Fibroblast of lung (primary cell): ENCODE measurements at places on chromosomes 2 and 18. TPM values are rescaled to one million over a fixed set of nuclear protein-coding genes. Genes with fewer than 3 reads are reported as not detected.

DNA sequence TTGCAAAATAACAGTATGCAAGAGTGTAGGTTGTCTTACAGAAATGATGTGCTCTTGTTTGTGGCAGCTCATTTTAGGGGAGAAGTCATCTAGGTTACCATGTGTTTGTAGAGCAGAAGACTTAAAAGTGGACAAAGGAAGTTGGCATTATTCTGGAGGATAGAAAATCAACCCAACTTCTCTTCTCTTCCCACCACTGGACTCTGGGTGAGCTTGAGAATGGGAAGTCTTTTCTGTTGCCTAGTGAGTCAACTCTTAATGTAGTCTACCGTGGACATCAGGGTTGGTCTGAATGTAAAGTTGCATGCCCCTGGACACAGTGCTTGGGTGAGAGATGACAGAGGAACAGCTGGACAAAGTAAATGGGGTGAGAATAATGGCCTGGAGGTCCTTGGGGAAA lies 98.3 kb downstream of the FMNL2 start:
- H3K27ac ChIP-seq = no peak overlapping the region
- H3K27me3 ChIP-seq = no peaks in the 10 kb centered on the region

DNA sequence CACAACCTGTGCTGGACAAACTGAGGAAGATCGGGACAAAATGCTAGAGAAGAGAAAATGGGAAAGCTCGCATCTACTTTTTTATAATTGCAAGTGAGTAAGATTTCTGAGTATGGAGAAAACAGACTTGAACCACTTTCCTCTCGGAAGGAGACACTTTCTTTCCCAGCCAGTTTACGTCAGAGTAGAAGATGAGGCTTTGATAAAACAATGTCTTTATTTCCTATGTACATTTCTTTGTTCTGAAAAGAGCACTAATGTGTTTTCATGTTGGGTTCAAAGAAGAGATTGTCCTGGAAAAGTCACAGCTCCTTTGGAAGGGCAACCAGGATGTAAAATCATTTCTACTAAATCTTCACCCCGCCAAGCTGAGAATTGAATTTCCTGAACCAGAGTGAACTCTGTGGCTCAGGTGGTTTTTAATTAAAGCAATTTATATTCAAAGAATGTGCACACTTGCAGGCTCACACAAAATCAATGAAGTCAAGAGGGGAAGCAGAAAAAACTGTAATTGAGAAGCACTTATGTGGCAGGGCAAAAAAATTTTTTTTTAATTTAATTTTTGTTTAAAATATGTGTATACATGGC lies 23.4 kb upstream of the ITGA6 start:
- H3K36me3 ChIP-seq = no peaks in the 10 kb centered on the region
- H3K4me3 ChIP-seq = no peak overlapping the region
- no peak for DNase-seq
- no peak overlapping the region for H3K27ac ChIP-seq

DNA sequence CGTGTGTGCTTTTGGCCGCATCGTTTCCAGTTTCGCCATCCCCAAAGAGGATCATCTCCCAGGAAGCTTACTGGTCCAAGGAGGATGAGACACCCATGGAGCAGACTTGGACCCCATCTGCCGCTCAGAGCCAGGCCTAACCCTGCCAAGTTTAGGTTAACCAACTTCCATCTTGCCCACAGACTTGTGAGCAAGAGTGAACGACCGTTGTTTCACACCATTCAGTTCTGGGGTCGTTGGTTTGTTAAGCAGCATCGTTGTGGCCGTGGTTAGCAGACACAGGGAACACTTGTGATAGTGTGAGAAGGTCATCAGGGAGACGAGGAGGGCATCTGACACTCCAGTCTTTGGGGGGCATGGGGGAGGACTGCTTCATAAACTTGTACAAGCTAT lies 15.1 kb downstream of the IL1R2 start:
- peaks cover 2% of the 10 kb centered on the region for H3K27me3 ChIP-seq
- DNase-seq = no peak
- no peaks in the 10 kb centered on the region for H3K36me3 ChIP-seq
- no peak overlapping the region for H3K27ac ChIP-seq

- H3K27me3 ChIP-seq = no peaks in the 10 kb centered on the region
- H3K36me3 ChIP-seq = no peaks in the 10 kb centered on the region
- H3K4me1 ChIP-seq = no peaks in the 10 kb centered on the region
Observed at GRCh38 chr2:774436-774835, 97.2 kb upstream of the TMEM18 start.

- no peak for DNase-seq
- H3K4me1 ChIP-seq = no peaks in the 10 kb centered on the region
- H3K27ac ChIP-seq = no peak overlapping the region
- H3K36me3 ChIP-seq = no peaks in the 10 kb centered on the region
- H3K4me3 ChIP-seq = no peak overlapping the region
Observed at GRCh38 chr2:10345126-10345525, 42.4 kb downstream of the HPCAL1 start.

GRCh38 chr2:110747522-110748488 lies 15.4 kb downstream of the ACOXL start:
- DNase-seq = no peak
- no peak overlapping the region for H3K4me3 ChIP-seq
- no peak overlapping the region for H3K27ac ChIP-seq
- H3K4me1 ChIP-seq = no peaks in the 10 kb centered on the region
- no peaks in the 10 kb centered on the region for H3K36me3 ChIP-seq

DNA sequence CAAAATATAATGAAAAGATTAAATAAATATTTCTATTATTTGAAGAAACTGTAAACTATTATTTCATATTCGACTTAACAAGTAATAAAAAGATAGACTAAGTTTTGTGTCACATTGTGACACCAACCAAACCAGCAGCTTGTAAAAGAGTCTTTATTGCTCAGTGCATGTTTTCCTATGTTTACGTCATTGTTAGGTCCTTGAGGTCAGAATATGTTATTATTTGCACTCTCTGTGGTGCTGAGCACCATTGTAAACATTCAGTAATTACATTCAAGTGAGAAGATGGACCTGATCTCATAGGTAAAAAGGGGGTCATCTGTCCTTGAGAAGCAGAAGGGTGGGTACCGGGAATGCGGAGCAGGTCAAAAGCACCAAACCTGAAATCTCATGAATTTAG lies 1999.1 kb upstream of the CELF4 start:
- no peaks in the 10 kb centered on the region for H3K27me3 ChIP-seq
- no peaks in the 10 kb centered on the region for H3K4me1 ChIP-seq
- no peaks in the 10 kb centered on the region for H3K36me3 ChIP-seq
- no peak for DNase-seq
- no peak overlapping the region for H3K27ac ChIP-seq

DNA sequence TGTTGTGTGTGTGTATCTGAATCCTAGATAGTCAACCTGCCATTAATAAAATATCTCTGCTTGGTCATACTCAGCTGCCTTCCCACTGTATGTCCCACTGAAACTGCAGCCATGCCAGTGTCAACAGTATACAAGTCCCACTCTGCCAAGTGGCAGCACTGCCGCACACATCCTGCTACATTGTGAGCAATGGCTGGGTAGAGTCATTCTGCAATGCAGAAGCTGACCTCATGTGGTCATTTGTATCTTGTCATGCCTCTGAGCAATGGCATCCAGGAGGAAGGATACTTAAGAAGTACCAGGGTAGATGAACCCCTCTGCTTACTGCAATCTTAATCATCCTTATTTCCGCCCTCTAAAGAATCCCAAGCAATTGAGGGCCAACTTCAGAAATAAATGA lies 302.2 kb upstream of the DDX18 start:
- H3K27ac ChIP-seq = no peak overlapping the region
- DNase-seq = no peak
- H3K4me1 ChIP-seq = no peaks in the 10 kb centered on the region
- H3K27me3 ChIP-seq = no peaks in the 10 kb centered on the region

DNA sequence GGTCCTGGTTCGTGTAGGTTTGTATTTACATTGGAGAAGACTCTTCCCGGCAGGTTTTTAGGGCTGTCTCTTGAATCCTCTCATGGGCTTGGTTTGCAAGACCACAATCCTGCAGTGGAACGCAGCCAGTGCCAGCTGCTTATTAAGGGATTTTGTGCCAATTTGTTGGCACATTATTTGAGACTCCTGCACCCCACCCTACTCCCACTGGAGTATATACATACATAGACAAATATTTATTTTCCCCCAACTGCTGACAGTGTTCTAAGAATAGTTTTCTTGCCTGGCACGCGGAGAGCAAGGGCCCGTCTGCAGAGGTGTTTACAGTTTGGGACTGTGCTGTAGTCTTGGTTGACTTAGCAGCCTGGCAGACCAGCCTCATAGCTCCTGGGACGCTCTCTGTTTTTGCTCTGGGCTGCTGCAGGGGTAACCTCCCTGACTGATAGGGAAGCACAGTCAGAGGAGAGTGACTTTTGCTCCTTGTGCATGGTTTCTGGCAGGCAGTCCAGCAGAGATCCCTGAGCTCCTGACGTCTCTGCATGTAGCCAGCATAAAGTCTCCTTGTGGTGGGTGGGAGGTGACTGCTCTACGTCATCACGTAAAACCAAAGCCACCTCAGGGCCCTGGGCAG lies 1.9 kb downstream of the LDLRAD4 start:
- no peaks in the 10 kb centered on the region for H3K36me3 ChIP-seq
- no peak overlapping the region for H3K4me3 ChIP-seq
- no peaks in the 10 kb centered on the region for H3K4me1 ChIP-seq
- H3K27me3 ChIP-seq = peaks cover 40% of the 10 kb centered on the region
- H3K27ac ChIP-seq = no peak overlapping the region
- DNase-seq = no peak

GRCh38 chr2:131572175-131572574 lies 44.5 kb downstream of the CCDC74A start:
- H3K4me1 ChIP-seq = no peaks in the 10 kb centered on the region
- H3K27ac ChIP-seq = no peak overlapping the region
- H3K36me3 ChIP-seq = no peaks in the 10 kb centered on the region
- no peaks in the 10 kb centered on the region for H3K27me3 ChIP-seq

GRCh38 chr2:112941753-112942653 lies 31.0 kb downstream of the IL37 start:
- H3K27ac ChIP-seq = no peak overlapping the region
- no peaks in the 10 kb centered on the region for H3K4me1 ChIP-seq
- no peaks in the 10 kb centered on the region for H3K36me3 ChIP-seq
- no peaks in the 10 kb centered on the region for H3K27me3 ChIP-seq
- DNase-seq = peak; percentile 77

DNA sequence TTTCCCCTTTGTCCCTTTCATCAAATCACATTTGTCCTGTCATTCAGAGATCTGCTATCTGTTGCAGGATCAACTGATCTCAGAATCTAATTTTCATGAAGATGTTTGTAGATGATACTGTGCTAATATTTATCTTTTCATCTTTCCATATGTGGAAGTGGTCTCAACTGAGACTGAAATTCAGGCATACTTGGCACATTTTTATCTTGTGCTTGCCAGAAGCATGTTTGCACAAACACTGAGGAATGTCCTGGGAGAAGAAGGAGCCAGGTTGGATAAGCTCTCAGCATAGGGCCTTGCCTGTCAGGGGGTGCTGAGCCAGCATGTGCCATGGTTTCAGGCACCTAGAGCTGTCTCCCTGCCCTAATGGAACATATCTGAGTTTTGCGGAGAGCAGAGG lies 24.5 kb upstream of the MMADHC start:
- no peaks in the 10 kb centered on the region for H3K36me3 ChIP-seq
- no peak overlapping the region for H3K4me3 ChIP-seq
- H3K27ac ChIP-seq = no peak overlapping the region
- peak; percentile 76 for DNase-seq

GRCh38 chr18:64693766-64694165 lies 544.9 kb upstream of the LINC00305 start:
- DNase-seq = no peak

DNA sequence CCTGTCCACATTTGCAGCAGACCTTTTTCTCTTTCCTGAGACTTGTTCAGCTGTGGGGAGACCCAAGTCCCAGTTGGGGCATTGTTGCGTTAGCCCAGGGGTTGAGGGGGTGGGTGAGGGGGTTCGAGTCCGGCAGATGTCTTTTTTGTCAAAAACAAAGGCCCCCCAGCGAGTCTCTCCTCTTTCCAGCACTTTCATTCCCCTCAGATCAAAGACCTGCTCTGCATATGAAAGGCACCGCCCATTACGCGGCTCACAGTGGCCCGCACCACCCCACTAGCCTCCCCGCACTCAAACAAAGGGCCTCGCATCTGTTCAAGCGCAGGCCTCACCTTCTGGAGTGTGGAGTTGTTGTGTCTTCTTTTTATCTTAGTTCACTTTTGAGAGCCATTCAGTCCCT lies 25.2 kb downstream of the TRABD2A start:
- H3K27me3 ChIP-seq = no peaks in the 10 kb centered on the region
- H3K36me3 ChIP-seq = no peaks in the 10 kb centered on the region
- no peak overlapping the region for H3K4me3 ChIP-seq
- no peak for DNase-seq

- no peaks in the 10 kb centered on the region for H3K27me3 ChIP-seq
- H3K4me1 ChIP-seq = no peaks in the 10 kb centered on the region
- DNase-seq = peak; percentile 65
- H3K4me3 ChIP-seq = no peak overlapping the region
- H3K27ac ChIP-seq = no peak overlapping the region
- no peaks in the 10 kb centered on the region for H3K36me3 ChIP-seq
Observed at GRCh38 chr2:139033300-139033699, 253.1 kb upstream of the NXPH2 start.

- no peak overlapping the region for H3K4me3 ChIP-seq
- no peaks in the 10 kb centered on the region for H3K36me3 ChIP-seq
- no peak overlapping the region for H3K27ac ChIP-seq
- H3K27me3 ChIP-seq = no peaks in the 10 kb centered on the region
- no peaks in the 10 kb centered on the region for H3K4me1 ChIP-seq
Observed at GRCh38 chr2:29910960-29911359, 10.4 kb downstream of the ALK start.

GRCh38 chr18:13835202-13835601 lies 11.3 kb downstream of the MC5R start:
- H3K4me1 ChIP-seq = no peaks in the 10 kb centered on the region
- no peak overlapping the region for H3K4me3 ChIP-seq
- H3K27ac ChIP-seq = no peak overlapping the region

- H3K4me1 ChIP-seq = no peaks in the 10 kb centered on the region
- no peak overlapping the region for H3K4me3 ChIP-seq
- H3K36me3 ChIP-seq = no peaks in the 10 kb centered on the region
- no peak for DNase-seq
Observed at GRCh38 chr2:58655152-58655551, 414.0 kb upstream of the FANCL start.

MTLN gene
- polyA plus RNA-seq = 12.3 and 14.4 TPM in 2 replicates

RMC1 gene
- 22.5 and 23.1 TPM in 2 replicates for polyA plus RNA-seq

MYO7B gene
- polyA plus RNA-seq = not detected in 2 replicates

DNAJC5G gene
- not detected in 2 replicates for polyA plus RNA-seq

TANK gene
- 66.5 and 96.4 TPM in 2 replicates for polyA plus RNA-seq

FER1L5 gene
- polyA plus RNA-seq = 0.16 and 0.24 TPM in 2 replicates

CIDEA gene
- 0.12 and 0.21 TPM in 2 replicates for polyA plus RNA-seq

LYPD6 gene
- 1.8 and 3.7 TPM in 2 replicates for polyA plus RNA-seq

SLC9A2 gene
- polyA plus RNA-seq = not detected in 2 replicates

SRD5A2 gene
- polyA plus RNA-seq = not detected in 2 replicates
